ENCODE measurements at places on chromosomes 7 and 10.

DNA sequence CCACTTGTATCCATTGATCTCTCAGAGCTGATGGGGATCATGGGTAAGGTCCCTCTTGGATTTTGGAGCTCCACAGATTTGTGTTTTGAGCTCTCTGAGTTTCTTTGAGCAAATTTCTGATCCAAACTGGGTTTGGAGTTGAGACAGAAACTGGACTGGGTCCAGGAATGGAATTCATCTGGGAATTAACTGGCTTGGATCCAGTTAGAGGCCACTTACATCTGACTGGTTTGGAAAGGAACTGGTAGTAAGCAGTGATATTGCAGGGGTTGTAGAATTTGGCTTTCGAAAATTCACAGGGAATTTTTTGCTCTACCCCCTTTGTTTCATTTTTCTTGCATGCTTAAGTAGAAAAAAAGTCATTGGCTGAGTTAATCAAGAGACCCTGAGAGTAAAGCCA, 245.6 kb downstream of the SEMA3D start:
- DNase-seq = no peak

DNA sequence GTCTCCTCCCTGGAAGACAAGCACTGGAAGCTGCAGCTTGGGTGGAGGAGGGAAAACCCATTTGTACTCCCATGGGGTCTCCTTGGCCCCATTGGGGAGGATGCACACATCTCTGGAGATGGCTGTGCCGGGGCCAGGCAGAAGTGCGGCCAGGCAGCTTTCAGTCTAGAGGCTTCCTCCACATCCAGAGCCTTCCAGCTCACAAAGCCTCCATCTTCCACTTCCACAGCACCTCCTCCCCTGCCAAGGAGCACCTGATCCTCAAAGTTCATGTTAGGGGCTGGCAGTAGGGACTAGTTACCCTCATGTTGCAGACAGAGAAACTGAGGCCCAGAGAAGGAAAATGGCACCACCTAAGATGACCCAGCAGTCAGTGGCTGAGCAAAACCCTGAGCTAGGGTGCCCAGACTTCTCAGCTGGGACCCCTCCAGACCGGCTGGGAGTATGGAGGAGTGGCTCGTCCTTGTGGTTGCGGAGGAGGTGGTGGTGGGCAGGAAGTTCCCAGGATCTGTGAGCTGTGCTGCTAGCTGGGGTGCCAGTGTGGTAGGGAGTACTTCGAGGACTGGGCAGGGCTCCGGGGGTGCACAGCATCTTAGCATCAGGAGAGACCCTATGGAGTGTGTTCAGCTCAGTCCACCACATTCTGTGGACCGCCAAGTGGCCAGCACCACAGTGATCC, 44.2 kb downstream of the ADCYAP1R1 start:
- DNase-seq = no peak

DNA sequence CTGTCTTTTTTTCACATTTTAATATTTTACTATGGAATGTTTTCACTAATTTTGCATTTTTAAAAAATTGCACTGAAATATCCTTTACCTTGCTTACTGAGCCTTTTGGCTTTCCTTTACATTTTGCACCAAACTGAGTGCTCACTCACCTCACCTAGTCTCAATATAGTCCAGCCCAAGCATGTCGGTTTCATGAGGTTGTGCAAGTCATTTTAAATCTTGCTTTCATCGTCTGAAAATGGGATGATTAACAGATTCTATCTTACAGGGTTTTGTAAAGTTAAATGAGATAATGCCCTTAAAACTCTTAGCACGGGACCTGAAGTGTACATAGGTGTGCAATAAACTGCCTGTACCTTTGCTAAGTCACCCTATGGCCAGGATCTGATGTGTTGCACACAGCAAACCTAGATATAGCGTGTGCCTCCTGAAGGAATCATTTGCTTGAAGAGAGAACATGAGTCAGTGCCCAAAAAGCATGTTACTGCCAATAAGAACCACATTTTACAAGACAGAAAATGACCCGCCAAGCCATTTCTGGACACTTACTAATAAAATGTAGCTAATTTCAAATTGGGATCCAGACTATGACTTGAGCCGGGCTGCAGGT, 199.8 kb downstream of the JCAD start:
- no peak for DNase-seq

DNA sequence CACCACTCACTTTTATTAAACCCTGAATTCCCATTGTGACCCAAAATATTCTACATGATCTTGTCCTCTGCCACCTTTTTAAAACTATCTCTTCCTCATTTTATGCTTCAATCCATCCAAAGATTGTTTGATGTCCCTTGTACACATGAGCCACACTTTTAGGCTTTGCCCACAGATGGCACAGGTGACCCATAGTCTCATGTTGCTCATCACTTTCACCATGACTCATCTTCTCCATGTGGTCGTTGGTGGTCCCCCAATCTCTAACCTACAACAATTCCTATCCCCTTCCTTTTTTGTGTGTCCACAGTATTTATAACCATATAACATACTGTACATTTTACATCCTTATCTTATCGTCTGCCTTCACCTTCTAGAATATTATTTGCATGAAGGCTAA, 271.5 kb upstream of the ZWINT start:
- DNase-seq = no peak

- DNase-seq = no peak
Measured at GRCh38 chr10:4623200-4623599, 202.8 kb upstream of the AKR1E2 start.

GRCh38 chr7:24980534-24981170, 674 bp upstream of the OSBPL3 start:
- no peak for DNase-seq

DNA sequence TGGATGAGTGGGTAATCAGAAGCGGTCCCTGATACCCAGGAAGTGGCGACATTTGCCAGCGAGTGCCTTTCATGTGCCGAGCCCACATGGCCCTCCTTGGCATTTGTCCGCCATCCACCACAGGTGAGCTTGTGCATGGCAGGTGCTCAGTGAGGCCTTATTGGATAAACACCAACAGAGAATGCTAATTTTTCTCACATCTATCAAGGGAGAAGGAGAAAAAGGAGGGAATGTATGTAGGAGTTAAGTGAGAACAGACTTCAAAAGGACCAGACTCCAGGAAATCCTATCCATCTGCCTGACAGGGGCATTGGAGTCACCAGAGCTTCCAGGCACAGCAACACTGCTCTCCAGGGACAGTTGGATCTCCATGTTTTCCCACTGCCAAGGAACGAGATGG, 143.5 kb upstream of the ZMIZ1 start:
- no peak for DNase-seq

GRCh38 chr7:138606236-138606635, 94.9 kb downstream of the SVOPL start:
- DNase-seq = no peak

DNA sequence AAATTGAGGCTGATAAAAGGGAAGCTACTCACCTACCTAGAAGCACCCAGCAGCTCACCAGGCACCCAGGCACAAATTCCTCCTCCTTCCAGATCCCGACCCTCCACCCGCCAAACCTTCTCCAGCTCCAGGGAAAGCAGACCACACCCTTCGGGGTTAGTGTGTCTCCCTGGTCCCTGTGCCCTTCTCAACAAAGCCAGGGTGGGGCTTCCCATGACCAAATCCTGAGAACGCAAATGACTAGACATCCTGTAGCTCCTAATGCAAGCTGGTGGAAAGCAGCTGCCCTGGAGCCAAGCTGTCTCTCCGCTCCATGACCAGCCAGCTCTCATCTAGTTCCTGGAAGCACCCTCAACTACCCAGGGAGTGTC, 4.4 kb downstream of the TBX20 start:
- no peak for DNase-seq

DNA sequence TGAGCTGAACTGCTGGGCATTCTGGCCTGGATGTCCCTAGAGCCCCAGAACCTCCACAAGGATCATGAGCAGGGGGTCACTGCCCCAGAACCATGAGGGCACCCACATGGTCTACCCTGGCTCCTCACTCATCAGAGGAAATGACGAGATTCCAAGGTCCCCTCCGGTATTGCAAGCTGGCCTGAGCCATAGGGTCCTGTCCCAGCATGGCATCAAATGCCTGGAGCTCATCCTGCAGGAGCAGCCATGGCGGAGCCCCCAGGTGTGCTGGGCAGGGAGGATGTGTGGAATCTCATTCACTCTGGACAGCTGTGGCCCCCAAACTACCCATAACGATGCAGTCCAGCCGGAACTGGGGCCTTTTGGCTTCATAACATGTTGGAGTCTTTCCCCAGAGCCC, 66.6 kb upstream of the ANTXRL start:
- no peak for DNase-seq

- no peak for DNase-seq
Measured at GRCh38 chr7:151371266-151371665, 29.7 kb downstream of the NUB1 start.
